ENCODE measurements at places on chromosomes 4 and X.

- DNase-seq: no peak
These were observed 101.4 kb downstream of the AFAP1 start for GRCh38 chr4:7838136-7838782.

- no peak for DNase-seq
These were observed 35.7 kb upstream of the GABRQ start for GRCh38 chrX:152601848-152602616.

DNA sequence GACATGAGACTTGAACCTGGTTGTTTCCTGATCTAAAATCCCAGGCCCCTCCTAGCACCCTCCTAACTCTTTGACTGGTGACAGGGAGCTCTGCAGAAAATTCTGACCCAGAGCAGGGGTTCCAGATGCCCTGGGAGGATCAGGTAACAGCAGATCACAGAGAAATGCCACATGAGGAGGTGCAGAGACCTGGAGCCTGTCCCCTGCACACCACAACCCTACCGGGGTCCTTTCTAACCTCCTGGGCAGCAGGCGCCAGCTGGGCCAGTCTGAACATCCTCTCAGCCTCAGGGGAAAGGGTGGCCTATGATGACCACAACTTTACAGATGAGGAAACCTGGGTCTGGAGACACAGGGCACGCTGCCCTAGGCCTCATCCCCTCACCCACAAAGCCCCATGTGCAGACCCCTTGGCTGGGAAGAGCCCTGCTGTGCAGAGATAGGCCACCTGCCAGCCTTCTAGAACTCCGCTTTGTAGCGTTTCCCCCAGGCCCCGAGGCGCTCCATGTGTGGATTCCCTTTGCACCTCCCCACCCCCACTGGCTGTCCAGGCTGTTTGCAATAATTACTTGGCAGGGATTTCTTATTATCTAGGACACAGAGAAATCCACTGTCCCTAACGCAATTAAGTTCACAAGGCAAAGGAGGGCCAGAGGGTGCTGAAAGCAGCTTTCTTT, 36.5 kb downstream of the WDR1 start:
- DNase-seq: no peak

GRCh38 chr4:143538979-143539669, 25.6 kb downstream of the SMARCA5 start:
- DNase-seq: no peak

GRCh38 chr4:150005537-150005936, 72.7 kb upstream of the DCLK2 start:
- DNase-seq: no peak

GRCh38 chr4:103156106-103156505, 42.0 kb downstream of the CENPE start:
- no peak for DNase-seq

DNA sequence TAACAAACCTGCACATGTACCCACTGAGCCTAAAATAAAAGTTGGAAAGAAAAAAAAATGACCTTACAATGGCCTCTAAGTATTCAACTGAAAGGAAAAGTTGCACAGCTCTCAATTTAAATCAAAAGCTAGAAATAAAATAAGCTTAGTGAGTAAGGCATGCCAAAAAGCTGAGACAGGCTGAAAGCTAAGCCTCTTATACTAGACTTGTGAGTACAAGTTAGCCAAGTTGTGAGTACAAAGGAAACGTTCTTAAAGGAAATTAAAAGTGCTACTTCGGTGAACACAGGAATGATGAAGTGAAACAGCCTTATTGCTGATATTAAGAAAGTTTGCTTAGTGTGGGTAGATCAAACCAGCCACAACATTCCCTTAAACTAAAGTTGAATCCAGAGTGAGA, 707.9 kb upstream of the PITX2 start:
- DNase-seq: no peak

DNA sequence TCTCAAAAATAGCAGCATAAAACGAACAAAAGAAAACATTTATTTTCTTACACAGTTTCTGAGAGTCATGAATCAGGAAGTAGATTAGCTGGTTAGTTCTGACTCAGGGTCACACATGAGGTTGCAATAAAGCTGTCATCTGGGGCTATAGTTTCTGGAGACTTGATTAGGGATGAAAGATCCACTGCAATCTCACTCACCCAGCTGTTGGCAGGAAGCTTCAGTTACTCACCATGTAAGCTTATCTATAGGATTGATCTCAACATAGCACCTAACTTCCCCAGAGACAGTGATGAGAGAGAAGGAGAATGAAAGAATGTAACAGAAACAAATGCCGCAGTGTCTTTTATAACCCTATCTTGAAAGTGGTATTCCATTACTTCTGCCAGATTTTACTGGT, 435.5 kb downstream of the GABRG1 start:
- no peak for DNase-seq
